ENCODE measurements at places on chromosomes 11 and 22.
A peak's percentile ranks its signal among the peaks of the same experiment; 100 is the strongest.

- no peak for DNase-seq
These were observed 425.4 kb downstream of the JRKL start for GRCh38 chr11:96815236-96815635.

- DNase-seq = no peak
These were observed 661.5 kb downstream of the LRRC4C start for GRCh38 chr11:40797981-40798380.

- DNase-seq = no peak
These were observed 5.7 kb upstream of the APOBEC3A start for GRCh38 chr22:38951734-38952133.

- no peak for DNase-seq
These were observed 67.3 kb downstream of the TRPC6 start for GRCh38 chr11:101516546-101516945.

- DNase-seq = peak; percentile 22
These were observed 593.2 kb downstream of the INSC start for GRCh38 chr11:15707971-15708370.

DNA sequence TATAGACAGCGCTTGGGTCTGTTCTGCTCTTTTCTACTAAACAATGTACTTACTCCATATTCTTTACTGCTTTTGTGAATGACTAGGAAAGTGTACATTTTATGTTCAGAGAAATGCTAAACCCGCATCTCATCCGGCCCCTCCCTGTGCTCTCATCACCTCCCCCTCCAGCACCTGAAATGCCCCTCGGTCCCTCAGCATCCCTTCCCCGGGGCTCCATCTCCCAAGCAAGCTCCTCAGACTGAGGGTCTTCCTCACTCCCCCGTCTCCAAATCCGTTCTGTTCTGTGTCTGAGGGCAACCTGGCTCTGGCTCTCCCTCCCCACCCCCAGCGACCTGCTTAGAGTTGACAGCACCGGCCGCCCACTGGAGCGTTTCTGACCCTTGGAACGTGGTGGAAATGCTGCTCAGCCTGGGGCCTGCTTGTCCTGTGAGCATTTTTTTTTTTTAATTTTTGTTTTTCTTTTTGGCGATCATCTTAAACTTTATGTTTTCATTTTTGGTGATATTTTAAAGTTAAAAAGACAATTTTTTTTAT lies 1.4 kb downstream of the SELENOO start:
- DNase-seq = no peak

- no peak for DNase-seq
These were observed 78.9 kb downstream of the GRIK4 start for GRCh38 chr11:120590472-120590871.

DNA sequence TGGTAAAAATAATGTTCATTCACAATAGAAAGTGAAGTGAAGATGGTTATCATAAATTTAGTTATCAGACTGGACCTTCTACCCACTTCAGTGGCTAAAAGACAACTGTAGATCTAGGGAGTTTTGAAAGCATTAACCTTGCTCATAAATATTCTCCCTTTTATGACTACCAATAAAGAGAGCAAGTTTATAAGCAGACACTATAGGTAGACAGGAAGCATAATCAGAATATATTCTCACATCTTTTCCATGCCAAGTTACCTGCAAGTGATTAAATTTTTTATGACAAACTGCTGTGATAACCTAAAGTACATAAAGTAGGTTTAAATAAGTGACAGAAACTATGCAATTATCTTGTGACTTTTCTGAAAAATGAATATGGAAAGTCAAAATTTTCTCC lies 62.5 kb downstream of the LUZP2 start:
- no peak for DNase-seq

- DNase-seq = no peak
These were observed 9.3 kb downstream of the RPL3 start for GRCh38 chr22:39309881-39310714.

DNA sequence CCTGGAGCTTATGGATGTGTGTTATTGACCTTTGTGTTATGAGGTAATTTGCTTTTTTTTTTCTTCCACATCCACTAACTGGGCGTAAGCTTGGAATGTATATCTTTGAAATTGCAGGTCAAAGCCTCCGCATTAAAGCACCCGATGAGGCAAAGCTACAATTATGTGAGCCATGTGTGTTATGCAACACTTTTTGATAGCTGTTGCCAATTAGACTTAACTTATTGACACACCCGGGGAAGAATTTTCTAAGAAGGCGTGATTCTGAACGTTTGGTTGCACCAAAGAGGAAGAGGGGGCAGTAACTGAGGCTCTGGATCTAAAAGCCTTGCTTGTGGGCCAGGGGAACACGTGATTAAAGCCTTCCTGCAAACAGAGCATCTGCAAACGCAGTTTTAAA lies 610 bp upstream of the TEX12 start:
- DNase-seq = no peak

DNA sequence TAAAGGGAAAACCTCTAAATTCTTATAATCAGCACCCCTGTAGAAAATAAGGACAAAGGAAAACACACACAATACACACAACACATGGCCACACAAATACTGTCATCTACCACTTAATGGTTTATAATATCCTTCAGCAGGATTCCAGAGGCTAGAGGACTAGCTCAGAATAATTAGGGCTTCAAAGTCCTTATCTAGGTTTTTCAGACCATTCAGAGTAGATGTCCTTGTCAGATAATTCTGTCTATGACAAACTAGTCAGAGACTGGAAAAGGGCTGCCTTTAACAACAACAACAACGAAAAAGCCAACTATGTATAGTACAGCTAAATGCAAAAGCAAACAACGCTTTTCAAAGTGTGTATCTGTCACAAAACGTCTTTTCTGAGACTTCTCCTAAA lies 456.5 kb upstream of the CNTN5 start:
- no peak for DNase-seq

DNA sequence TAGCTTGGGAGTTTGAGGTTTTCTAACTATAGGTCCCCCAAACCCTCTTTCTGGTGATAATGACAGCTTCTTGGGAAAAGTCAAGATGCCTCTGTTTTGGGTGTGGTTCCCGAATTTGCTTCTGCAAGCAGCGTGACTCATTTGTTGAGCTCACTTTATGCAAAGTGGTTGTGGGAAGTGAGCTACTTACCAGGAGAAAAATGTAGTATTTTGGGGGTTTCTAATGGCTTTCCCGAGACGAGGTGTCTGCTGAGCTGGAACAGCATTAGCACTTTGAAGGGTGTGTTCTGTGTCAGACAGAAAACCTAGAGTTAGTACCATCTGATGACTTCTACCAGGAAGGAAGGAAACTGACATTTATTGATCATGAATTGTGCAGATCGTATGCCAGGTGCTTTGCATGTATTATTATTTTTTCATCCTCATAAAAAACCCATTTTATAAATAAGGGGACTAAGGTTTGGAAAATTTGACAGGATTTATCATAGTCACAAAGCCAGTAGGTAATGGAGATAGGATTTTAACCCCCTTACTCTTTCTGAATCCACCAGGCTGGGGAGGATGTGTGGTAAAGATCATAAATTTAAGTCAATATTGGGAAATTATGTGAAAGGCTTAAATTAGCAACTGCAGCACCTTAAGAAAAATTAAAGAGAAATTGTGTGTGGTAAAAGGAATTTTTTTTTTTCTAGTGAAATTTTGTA lies 108.8 kb upstream of the CD44 start:
- DNase-seq = no peak

DNA sequence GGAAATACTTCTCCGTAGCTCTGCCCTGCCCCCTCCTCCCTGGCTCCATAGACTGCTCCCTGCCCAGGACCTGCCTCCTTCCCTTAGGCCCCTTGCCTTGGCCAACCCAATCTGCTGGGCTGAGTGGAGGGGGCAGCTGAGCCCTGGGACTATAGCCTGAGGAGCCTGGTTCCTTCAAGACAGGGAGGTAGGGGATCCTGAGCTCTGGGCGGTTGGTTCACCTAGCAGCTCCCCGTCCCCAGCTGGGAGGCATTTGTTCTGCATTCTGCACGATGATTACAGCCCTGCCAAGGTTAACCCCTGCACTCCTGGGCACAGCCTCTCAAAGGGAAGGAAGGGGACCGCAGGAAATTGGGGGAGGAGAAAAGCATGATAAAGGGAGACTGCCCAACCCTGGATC lies 3.6 kb upstream of the CDC42EP1 start:
- no peak for DNase-seq

DNA sequence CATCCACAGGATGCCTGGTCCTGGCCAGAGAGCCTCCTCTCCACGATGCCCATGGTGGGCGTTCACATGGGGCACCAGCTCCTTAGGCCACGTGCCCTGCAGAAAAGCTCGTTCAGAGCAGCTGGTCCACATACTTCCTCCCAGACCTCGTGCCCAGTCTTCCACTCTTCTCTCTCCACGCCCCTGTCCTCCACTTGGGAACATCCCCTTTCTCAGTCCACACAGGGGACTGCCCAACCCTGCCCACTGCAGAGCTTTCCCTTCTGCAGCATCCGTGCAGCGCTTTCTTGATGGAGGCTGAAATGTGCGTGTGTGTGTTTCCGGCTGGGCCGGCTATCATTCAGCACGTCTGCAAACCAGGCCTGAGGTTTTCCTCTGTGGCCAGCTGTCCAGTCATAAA lies 11.3 kb downstream of the TPCN2 start:
- no peak for DNase-seq

- DNase-seq = no peak
These were observed 600.6 kb upstream of the CHORDC1 start for GRCh38 chr11:90823446-90823845.

DNA sequence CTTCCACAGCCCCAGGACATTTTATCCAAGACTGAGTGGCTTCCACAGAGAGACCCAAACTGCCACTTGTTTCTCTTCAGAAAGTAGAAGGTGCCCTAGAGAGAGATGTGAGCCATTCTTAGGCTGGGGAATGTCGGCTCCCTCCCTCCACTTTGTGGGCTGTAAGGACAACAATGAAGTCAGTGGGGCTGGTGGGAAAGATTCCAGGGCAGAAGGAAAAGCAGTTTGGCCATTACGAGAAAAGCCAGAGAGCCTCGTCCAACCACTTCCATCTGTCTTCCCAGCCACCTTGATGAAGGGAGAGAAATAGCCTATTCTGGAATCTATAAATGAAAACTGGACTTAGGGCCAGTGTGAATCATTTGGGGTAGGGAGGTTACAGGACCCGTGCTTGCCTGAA lies 382.5 kb downstream of the NXPE2 start:
- DNase-seq = no peak

DNA sequence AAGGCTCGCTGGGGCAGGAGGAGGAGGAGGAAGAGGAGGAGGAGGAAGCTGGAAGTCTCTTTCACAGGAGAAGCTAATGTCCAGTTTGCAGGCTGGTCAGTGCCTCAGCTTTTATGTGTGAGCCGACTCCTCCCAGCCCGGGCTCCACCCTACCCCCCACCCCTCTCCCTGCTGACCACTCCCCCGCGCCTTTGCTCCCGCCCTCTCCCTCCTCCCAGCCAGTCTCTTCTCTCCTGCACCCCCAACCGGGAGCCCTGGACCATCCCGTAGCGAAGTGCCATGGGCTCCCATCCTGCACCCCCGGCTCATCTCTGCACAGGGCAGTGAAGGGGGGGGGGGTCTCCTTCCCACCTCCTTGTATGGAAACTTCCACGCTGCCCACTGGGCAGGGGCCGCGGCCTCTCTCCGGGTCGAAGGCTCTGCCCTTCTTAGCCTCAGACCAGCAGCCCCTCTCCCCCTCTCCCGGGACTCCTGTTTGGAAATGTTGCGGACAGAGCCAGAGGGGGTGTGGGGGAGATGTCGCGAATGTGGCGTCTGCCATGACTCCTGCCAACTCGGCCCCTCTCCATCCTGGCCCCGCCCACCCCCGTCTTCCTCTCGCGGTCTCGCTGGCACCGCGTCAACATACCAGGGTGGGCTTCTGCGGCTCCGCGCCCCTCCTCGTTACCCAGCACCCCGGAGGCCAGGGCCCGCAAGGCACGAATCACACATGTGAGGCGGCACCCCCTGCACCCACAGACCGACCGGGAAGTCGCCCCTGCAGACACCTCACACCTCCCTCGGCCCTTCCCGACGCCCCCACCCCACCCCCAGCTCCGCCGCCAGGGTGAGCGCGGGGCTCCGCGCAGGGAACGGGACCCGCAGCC lies 1.8 kb downstream of the IGF2 start:
- peak; percentile 60 for DNase-seq

GRCh38 chr11:69008737-69009440 lies 4.2 kb downstream of the MRGPRF start:
- DNase-seq = no peak
